Gastrocnemius medialis (tissue), 4 donors: ENCODE measurements at places on chromosomes 3 and 15. TPM values are rescaled to one million over a fixed set of nuclear protein-coding genes. Genes with fewer than 3 reads are reported as not detected.

The TRIM42 gene
- not detected for total RNA-seq

The GRM7 gene
- total RNA-seq: not detected

The CD86 gene
- total RNA-seq: 0.92 TPM

The GHRL gene
- total RNA-seq: not detected

The COL6A6 gene
- total RNA-seq: 0.18 TPM

The SLC2A2 gene
- 0.26 TPM for total RNA-seq

The SEMA3F gene
- 8.4 TPM for total RNA-seq

The GPR176 gene
- total RNA-seq: 3.0 TPM
